ENCODE measurements at places on chromosomes 2 and 18.

DNA sequence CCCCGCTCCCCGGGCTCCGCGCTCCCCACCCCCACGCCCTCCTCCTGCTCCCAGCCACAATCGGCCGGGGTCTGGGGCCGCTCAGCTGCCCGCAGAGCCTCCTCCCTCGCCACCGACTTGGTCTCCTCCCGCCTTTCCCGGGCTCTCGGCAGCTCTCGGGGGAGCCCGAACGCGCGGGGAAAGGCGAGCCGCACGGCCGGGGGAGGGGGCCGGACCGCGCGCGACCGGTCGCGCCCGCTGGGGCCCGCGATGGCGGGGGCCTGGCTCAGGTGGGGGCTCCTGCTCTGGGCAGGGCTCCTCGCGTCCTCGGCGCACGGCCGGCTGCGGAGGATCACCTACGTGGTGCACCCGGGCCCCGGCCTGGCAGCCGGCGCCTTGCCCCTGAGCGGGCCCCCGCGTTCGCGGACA is 327 bp downstream of the LTBP1 start:
- no peak for DNase-seq

GRCh38 chr2:18198677-18199076 is 320.2 kb downstream of the KCNS3 start:
- no peak for DNase-seq

DNA sequence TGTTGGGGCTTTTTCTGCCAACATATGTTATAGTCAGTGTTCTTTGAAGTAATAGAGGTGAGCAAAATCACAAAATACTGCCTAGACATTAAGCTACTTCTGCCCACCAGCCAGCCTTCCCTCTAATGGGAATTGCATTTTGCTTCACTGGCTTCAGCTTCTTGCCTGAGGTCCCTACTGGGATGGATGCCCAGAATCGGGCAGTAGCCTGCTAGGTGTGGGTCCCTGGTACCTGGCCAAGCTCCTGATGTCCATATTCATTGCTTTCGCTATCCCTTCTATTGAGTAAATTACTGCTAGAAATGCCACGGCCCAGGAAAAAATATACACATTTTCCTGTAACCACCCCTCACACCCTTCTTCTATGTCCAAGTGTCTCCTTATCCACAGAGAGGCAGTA is 27.0 kb downstream of the CRYGD start:
- DNase-seq = no peak

- DNase-seq = peak; percentile 18
Observed at GRCh38 chr2:226030788-226031646, 631.5 kb downstream of the NYAP2 start.

DNA sequence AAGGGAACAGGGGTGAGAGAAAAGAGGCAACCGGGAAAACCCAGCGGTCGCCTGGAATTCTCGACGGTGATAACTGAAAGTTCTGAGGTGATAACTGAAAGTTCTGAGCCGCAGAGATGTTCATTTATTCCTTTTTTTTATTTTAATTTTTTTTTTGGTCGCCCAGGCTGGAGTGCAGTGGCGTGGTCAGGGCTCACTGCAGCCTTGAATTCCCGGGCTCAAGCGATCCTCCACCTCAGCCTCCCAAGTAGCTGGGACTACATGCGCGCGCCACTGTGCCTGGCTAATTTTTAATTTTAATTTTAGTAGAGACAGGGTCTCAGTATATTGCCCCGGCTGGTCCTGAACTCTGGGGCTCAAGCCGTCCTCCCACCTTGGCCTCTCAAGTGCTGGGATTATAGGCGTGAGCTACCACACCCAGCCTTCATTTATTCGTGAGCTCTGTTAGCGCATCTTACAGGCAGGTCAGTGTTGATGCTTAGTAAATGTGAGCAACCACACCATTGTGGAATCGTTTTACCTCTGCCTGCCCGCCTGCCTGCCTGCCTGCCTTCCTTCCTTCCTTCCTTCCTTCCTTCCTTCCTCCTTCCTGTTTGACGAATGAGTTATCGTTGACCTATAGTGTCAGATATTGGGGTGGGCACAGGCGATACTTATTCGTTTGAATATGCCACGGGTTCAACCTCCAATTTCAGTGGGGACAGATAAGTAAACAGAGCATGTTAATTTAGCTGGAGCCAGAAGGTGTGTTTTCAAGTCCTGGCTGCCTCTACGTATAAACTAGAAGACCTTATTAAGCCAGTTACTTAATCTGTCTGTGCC is 557 bp upstream of the E2F6 start:
- DNase-seq = peak; percentile 32

DNA sequence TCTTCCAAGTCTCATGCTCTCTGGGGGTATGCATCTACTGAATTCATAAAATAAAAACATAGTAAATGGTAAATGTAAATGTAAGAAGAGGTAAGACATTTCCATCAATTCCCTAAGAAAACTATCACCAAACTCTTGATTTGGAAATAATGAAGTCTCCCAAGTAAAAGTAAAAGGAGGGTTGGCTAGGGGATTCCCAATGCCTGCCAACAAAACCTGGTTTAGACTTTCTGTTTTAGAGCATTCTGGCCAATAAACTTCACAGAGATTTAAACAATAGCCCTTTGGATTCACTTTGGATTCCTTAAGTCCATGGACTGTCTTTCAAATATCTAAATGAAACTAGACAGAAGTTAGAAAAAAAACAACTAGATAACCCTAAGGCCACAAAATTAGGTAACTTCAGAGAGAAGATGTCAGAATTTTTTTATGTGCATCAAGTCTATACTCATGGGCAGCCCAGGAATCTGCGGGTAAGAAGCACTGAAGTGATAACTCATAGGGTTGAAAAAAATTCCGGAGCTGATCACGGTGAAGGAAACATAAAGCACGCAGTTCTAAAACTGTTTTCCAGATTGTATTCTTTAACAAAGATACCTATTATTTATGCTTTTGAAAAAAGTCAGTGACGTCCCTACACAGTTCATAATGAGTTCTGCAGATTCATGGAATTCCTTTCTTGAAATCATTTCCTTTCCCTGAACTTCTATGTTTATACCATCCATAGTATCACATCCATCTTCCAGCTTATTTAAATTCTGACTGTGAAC is 263.6 kb downstream of the AFF3 start:
- DNase-seq = no peak

DNA sequence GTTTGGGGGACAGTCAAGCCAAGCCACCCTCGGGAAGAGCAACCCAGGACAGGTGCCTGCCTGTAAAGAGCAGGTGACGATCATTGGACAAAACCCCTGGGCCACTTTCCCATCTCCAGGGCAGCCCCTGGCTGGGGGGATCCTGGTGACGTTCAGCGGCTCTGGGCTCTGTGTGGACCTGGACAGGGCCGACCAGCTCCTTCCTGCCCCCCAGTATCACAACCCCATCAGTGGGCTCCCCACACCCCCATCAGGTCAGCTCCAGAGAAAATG is 57.3 kb upstream of the ASAP2 start:
- no peak for DNase-seq

DNA sequence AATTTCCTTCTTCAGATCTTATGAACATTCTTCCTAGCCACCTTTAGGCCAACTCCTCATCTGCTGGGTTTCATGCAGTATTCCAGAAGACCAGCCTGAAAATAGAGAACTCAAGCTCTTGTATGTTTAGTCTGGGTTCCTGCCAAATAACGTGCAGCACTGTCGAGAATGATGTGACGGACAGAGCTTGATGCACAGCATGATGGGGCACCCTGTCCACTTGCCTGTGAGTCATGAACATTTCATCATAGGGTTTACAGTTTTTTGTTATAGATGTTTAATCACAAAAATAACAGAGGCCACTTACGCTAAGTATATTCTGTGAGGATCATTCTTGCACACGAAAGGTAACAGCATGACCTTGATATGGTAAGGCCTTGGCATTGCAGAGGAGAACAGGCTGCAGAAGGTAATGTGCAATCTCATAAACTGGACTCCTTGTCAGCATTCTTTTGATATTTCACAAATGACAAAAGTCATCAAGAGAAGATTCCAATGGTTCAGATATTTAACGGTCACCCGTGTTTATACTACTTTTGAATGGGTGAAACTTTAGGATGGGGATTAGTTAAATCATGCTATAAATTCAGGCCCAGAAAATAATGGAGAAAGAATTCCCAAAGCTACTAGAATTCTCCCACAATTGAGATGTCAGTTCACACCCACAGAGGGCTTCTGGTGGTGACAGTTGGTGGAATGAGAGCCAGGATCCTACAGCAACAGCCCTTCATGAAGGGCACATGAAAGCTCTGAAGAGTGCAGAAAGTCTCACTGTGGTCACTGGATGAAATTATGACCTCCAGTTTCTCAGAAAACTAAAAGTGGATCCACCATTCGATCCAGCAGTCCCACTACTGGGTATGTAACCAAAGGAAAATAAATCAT is 396.1 kb upstream of the RAB12 start:
- no peak for DNase-seq

DNA sequence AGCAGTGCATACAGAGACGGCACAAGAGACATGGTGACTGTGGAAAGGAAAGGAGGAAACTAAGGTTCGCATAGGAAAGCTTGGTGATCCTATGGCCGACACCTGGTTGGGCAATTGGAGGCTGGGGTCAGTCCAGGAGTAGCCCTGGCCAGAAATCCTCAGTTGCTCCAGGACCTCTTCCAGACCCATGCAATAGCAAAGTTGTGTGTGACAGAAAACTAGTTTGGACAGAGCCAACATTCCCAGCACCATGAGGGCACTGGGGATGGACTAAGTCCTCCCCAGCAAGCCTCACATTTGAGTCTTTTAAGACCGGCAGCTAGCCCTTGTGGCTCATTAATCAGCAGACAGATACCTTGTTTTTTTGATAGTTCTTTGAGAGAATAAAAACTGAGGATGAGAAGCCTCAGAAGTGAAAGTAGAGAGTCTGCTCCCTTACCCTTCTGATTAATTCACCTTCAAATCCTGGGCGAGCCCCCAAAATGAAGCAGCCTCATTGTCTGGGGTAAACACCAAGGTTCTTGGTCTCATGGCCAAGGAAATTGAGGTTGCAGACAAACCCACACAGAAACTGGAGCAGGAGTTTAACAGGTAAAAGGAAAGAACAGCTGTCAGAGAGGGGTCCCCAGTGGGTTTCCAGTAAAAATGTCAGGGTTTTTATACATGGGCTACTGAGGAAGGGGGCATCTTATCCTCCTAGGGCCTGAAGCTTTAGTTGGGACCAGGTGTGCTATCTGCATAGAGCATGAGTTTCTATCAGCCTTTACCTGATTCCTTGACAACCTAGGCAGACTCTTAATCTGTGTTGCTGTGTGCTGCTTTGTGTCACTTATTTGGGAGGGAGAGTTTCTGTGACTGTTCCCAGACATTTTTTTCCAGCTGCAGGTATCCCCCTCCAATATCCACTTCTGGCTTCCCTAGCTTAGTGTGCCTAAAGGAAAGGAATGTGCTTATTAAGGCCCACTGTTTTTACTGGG is 39.1 kb downstream of the STK17B start:
- DNase-seq = peak; percentile 61

- no peak for DNase-seq
Observed at GRCh38 chr2:102149644-102150455, 7.3 kb downstream of the IL1R1 start.

DNA sequence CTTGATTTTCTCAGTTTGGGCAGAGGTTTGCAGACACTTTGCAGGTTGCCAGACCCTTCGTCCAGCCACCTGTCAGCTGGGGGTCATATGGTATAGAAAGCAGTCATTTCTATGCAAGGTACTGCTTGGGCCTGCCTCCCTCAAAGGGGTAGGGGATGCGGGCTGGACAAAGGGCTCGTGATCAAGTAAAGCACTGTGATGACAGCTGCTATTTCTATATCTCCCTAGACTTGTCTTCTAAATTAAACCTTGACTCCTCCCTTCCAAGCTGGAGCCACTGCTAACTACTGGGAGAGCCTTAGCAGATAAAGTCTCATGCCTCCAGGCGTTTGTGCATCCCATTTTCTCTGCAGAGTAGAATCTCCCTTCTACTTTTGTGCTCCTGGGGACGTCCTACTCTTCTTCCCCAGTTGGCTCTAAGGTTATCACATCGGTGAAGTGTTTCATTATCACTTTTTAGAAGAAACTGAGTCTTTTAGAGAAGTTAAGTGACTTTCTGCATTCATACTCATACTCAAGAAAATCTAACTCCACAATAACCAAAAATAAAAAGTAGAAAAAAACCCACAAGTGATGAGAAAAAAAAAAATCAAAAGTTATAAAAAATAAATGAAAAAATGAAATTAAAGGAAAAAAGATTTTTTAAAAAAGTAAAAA is 710 bp upstream of the XRCC5 start:
- DNase-seq = peak; percentile 25

GRCh38 chr2:96642564-96643360 is at the start of gene FER1L5:
Gene FER1L5, plus strand, starts transcription at chr2:96642764. Its CDS starts 73 bp downstream, at chr2:96642837.
- no peak for DNase-seq

DNA sequence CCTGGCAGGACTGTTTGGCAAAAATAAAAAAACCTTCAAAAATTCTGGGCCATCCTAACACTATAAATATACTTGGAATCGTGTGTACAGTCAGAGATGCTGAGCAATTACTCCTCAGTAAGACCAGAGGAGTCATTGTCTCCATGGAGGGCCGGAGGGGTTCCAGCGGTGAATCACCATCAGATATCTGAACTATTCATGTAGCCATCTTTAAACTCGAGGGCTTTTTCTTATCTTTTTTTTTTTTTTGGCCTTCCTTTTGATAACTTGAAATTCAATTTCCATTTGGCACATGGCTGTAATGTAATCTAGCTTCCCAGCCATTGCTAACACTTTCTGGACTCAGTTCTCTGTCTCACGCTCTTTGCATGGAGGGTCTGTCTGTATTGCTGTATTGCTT is 7.4 kb upstream of the FHL2 start:
- DNase-seq = no peak

DNA sequence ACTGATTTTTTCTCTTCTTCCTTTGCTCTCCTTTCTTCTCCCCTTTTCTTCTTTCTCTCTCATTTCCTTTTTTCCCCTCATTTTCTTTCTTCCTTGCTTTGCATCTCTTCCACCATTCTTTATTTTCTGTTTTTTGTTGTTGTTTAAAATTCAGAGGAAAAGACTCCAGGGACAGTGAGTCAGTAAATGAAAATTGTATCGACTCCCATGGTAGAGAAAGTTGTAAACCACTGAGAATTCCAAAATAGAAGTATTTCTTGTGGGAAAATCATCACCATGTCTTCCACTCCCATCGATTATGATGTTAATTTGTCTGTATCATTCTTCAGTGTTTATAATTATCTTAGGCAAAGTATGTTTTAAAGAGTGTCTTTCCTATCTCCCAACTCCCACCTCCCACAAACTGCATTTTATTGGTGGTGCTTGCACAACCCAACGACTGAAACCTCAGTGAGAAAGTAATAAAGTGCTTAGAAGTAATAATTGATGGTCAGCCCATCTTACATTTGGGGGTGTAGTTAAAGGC is 134.3 kb downstream of the IRS1 start:
- DNase-seq = no peak

Data from B cell (primary cell).